ENCODE measurements at places on chromosomes 5 and 9.

DNA sequence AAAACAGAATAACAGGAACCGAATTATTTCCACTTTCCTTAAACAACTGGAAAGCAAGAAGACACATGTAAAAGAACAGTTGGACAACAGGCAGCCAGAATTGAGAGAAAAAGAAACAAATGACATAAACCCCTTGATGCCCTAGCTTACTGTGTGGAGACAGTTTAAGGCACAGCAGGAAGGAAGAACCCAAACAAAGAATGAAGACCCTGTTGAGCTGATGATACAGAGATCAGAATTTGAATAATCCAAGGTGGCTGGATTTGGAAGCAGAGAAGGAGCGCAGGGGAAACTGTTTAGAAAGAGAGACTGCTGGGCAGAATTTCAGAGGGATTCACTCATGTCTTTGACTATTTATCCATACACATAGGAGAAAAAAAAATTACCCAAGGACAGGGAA lies 316.3 kb upstream of the POU5F2 start:
- no peak for DNase-seq

DNA sequence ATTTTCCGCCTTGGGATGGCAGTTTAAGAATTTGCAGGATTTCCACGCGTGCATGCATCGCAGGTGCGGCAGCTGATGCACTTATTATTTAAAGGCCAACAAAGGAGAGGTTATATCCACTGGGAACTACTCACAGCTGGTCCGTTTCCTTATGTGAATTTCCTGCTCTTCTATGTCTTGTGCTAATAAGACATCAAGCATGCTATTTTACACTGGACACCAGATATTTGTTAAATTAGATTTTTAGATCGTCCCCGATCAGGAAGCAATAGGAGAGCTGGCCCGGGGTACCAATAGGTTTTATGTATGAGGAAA lies 476 bp upstream of the DTWD2 start:
- DNase-seq, result peak; percentile 64

DNA sequence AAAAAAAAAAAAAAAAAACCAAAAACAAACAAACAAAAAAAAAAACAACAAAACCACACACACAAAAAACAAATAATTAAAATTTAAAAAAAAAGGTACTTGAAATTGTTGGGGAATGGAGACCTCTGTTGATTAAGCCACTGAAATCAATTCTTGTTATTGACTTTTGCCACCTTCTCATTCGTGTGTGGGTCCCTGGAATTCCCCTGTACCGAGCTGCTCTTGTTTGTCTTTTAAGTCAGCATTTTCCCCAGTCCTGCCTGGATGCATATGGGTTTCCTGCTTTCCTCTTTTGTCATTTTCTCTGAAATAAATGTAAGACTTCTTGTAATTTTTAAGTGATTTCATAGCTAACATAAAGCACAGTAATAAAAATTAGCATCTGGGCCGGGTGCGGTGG lies 45.5 kb downstream of the GPBP1 start:
- no peak for DNase-seq

- no peak for DNase-seq
These were observed 36.8 kb upstream of the SEMA4D start for GRCh38 chr9:89534515-89535287.

DNA sequence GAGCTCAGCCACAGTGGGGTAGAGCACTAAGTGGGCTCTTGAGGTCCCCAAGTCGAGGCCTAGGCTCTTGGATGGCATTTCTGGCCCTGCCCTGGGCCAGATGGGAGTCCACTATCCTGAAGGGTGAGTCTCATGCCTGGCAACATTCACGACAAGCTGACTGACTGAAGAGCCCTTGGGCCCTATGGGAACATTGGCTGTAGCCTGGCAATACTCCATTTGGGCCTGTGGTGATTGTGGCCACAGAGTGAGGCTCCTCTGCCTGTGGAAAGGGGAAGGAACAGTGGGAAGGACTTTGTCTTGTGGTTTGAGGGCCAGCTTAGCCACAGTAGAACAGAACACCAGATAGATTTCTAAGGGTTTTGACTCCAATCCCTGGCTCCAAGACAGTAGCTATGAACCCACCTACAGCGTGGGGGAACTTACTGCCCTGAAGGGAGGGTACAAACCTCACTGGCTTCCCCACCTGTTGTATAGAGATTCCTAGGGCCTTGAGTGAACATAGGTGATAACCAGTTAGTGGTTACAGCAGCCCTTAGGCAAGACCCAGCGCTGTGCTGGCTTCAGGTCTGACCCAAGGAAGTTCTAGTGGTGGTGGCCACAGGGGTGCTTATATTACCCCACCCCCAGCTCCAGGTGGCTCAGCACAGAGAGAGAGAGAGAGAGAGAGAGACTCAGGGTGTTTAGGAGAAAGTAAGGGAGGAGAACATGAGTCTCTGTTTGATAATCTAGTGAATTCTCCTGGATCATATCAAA lies 72.4 kb downstream of the KIAA0825 start:
- DNase-seq, result no peak

DNA sequence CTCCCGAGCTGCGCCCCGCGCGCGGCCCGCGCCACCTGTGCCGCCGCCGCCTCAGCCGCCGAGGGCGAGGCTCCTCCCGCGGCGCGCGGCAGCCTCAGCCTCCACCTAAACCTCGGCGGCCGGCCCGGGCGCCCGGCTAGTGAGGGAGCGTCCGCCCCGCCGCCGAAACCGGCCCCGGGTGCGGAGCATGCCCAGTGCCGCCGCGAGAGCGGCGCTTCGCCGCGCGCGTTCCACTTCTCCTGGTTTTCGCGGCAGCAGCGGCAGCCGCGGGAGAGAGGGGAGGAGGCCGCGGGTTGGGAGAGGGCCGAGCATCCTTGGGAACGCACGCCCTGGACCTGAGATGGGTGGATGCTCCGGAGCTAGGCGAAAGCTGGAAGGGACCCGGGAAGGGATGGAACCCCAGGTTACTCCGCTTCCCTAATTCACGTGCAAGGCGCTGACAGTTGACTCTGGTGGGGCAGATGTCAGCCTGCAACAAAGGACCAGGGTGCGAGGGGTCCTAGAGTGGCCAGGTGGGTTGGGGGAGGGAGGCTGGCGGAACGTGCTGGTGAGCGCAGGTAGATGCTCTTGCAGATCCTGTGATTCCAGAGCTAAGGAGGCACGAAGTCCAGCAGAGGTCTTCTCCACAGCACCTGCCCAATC lies at the start of gene CTNND2:
TSS of gene CTNND2 (minus strand) at position 182 of the 642 bp plus-strand sequence. CDS start 593 bp downstream, outside the sequence.
- peak; percentile 71 for DNase-seq

DNA sequence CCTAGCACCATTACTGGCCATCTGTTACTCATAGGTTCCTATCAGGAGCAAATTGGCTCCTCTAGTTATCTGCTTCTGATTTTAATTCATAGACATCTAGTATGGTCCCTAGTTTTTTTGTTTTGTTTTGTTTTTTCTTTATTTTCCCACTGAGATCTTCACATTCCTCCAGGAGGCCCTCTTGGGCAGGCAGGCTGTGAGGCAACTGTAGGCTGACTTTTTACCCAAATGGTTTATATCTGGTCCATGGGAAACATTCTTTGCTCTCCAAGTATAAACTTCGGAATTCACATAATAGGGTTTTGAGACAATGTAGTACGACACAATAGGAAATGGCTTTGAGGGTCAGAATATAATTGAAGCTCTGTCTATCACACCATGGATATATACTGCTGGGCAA lies 250.9 kb upstream of the DAB2 start:
- no peak for DNase-seq

DNA sequence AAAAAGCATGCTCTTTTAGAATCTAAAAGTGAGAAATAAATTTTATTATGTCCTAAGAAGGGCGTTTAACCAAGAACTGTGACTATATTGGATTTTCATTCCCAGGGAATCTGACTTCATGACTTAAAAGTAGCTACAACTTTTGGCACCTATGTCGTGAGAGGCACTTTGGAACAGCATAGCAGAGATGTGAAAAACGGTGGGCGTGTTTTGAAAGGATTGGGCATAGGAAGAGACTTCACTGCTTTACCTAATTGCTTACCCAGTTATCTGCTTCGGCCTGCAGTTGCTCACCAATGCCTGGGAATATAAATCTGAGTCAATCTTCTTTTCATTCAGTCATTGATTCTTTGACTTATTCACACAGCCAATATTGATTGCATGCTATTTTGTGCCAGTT lies 363.4 kb downstream of the DNAH5 start:
- no peak for DNase-seq

DNA sequence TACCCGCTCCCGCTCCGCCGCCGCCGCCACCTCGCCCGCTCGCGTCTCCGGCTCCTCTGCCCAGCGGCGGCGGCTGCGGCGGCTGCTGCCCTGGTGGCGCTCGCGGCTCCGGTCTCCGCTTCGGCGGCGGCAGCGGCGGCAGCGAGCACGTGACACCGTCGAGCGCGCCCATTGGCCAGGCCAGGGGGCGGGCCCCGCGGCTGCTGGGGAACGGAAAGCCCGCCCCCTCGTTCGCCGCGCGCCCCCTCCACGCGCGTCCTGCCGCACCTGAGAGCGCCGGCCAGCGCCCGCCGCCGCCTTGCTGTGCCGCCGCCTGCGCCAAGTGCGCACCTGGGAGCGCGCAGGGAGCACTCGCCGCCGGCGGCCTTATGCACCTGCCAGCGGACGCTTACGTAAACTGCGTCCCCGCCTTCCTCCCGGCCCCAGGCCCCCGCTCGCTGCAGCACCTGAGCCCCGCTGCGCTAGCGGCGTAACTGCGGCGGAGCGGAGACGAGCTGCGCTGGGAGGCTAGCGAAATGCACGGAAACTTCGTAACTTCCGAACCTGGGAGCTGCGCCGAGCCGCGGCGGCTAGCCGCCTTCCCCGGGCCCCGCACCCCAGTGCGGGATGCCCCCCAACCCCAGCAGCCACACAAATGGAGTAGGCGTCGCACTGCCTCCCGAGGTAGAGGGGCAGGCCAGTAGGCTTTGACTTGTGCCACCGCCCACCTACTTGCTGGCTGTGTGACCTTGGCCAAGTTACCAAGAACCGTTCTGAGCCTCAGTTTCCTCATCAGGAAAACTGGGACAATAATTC lies at the start of gene STRBP:
TSS of gene STRBP (minus strand) at position 122 of the 795 bp plus-strand sequence. CDS start 84,452 bp downstream, outside the sequence.
- DNase-seq, result peak; percentile 93

GRCh38 chr5:8650186-8650585 lies 781.2 kb downstream of the MTRR start:
- DNase-seq, result no peak

GRCh38 chr5:158877706-158878105 lies 222.0 kb downstream of the EBF1 start:
- DNase-seq, result no peak

DNA sequence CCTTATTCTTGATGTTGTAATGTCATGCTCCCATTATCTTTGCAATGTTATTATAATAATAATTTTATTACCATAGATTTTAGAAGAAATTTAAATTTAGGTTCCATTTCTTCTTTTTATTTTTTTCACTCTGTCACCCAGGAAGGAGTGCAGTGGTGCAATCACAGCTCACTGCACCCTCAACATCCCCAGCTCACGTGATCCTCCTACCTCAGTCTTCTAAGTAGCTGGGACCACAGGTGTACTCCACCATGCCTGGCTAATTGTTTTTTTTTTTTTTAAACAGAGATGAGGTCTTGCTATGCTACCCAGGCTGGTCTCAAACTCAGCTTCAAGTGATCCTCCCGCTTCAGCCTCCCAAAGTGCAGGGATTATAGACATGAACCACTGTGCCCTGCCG lies 11.9 kb downstream of the ZFR start:
- DNase-seq, result no peak

DNA sequence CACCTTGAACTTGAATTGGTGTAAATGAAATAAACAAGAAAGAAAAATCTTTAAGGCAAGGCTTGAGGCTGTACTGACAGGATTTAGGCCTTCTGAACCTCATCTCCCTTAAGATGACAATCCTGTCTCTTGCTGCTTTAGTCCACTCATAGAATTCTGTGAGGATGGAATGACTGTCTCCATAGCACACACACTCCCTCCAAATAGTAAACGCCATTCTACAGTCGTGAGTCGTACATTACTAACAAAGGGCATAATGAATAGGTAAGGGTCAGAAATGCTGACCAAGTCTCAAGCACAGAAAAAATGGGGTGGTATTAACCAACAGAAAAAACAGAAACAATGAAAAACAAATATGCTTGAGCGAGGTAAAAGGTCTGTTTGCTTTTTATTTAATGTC lies 71.8 kb upstream of the SIMC1 start:
- no peak for DNase-seq

DNA sequence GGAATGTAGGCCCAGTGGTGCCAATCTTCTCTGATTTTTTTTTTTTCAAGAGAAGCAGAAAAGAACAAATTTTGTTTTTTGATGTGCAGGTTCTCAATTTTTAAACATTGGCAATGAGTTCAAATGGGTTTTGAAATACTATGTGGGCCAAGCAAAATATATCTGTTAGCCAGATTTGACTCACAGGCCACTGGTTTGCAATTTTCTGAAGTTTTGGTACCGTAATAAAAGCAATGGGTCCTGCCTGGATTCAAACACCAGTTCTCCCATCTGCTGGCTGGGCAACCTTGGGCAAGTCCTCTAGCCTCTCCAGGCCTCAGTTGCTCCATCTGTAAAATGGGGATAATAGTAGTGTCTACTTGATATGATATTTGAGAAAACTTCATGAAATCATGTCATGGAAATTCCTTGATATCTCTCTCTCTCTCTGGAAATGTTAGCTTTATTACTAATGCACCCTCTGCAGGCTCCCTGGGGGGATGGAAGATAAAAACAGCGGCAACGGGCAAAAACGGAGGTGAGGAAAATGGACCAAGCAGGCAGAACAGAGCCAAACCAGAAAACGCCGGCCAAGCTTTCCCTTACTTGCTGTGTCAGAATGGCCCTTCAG lies 63.4 kb downstream of the SMIM23 start:
- no peak for DNase-seq

DNA sequence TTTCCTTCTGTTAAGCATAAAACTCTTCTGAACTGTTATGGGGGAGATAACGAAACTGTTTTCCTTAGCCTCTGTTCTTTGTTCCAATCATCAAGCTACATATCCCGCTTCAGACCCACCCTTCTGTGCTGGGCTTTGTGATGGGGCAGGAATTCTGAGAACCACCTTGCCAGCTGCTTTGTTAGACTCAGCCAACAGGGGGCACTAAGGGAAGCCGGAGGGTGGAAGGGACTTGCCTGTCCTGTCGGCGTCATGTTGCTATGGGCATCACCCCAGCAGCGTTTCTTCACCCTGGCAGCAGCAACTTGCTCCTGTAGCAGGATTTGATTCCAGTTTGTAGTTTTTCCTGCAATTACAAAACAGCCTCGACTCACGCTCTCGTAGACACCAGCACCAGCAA lies 169.1 kb downstream of the CAAP1 start:
- DNase-seq, result no peak

DNA sequence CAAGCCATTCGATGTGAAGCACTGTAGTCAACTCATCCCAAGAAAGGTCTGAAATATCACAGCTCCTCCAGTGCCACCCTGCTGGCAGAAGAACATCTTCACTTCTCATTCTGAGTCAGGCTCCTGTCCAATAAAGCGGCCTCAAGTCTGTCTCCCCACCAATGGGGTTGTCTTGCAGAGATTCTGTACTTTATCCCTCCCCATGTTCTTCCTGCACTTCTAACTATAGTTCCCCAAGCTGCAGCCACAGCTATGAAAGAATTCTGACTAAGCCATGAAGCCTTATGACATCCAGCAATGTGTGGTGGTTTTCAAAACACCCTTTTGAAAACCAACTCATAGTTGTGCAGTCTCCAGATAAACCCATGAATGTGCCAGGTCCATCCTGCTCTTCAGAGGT lies 6.8 kb downstream of the MACROH2A1 start:
- no peak for DNase-seq
